ENCODE measurements at places on chromosomes 12 and 14.

- DNase-seq, result no peak
Observed at GRCh38 chr14:69643430-69644200, 32.2 kb downstream of the SUSD6 start.

- no peak for DNase-seq
Observed at GRCh38 chr14:96254687-96255086, 1.3 kb upstream of the BDKRB1 start.

GRCh38 chr12:86186449-86186848, 69.7 kb downstream of the MGAT4C start:
- DNase-seq, result no peak

GRCh38 chr12:70719071-70719470, 81.8 kb upstream of the PTPRB start:
- no peak for DNase-seq

DNA sequence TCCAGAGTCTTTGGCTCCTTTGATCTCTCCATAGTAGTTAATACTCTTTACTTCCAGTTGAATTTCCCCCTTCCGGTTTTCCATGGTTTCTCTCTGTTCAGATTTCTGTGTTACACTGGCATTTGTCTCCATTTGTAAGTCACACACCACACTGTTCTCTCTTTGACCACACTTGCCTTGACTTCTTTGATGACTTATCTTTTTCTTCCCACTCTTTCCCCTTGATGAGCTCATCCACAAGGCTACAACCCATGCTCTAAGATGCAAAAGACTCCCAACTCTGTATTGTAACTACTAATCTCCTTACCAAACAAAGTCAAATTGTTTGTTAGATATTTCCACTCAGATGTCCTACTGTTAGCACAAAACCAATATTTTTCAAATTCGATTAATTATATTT, 242.7 kb upstream of the E2F7 start:
- no peak for DNase-seq

DNA sequence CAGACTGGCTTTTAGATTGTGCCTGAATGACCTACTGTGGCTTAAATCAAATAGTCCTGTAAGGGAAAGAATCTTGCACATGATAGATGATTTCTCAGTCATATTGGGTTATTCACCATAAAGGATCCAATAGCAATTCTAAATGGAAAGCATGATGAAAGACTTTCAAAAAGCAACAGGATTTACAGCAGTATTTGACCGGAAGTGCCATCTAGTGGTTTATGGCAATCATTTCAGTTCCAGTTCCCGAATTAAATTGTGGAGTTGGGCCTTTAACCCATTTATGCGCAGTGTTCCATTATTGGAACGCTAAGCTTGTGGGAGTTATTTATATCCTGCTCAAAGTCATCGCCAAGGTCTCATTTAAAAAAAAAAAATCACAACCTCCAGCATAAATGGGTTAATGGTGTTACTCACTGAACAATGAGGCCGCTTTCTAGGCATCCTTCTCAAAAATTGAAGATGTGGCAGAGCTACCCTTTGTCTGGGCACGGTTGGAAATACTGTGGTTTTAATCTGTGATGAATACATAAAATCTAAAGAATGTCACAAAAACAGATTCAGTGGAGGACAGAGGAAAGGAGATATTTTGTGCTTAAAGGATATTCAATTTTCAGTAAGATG, 60.8 kb upstream of the REP15 start:
- DNase-seq, result no peak

GRCh38 chr12:81819991-81820633, 61.0 kb upstream of the PPFIA2 start:
- no peak for DNase-seq

DNA sequence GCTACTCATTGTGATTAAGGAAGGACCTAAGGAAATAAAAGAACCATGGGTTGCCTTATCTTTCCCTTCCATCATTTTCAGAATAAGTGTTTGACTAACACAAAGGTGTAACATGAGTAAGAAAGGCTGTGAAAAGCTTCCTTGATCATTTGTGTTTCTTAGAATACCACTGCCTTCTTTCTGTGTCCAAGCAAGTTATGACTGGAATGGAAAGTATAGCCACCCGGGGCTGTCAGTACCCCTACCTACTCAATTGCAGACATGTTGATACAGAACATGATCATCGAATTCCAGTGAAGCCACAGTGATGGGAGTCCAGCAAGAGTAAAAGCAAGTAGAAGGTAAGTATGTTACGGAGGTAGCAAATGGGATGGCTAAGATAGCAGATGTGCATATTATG, 209.8 kb downstream of the PELI2 start:
- DNase-seq, result no peak

DNA sequence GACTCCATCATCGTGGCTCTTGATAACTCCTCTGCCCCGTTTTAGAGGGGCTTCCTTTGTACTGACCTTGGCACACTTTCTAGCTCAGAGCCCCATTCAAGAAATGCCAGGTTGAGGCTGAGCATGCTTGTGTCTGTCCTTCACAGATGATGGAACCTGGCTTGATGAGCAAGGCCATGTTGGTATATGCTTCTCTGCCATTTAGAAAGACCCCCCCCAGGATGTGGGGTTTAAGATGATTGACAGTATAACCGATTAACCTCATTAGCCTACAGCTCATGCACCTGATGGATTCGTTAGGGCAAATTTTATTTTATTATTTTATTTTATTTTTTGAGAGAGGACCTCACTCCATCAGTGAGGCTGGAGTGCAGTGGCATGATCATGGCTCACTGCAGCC, 21.0 kb downstream of the BATF start:
- DNase-seq, result no peak

GRCh38 chr12:873954-874353, 75.5 kb downstream of the RAD52 start:
- no peak for DNase-seq

DNA sequence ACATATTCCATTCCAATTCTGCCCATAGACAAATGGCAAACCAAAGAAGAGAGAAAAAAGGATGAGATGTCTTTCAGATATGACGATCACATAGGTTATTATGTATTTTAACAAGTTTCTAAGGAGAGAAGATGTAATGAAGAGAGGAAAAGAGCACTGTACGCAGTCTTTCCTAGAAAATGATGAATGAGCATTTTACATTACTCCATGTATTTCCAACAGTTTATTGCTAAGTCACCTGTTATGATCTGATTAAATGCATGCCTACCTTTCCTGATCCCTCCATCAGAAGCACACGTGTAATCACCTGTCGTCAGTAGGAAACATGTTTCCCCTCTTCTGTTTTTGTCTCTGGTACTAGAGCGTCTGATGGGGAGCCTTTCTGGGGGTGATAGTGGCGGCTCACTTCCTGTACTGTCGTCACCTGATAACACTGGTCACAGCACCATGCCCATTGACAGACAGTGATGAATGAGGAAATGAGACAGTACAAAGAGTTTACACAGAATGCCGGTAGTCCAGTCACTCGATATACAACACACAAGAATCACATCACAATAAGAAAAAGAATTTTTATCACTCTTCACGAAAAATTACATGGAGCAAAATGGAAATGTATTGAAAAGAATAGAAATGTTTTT, 161.6 kb downstream of the KCNC2 start:
- no peak for DNase-seq

- no peak for DNase-seq
Observed at GRCh38 chr12:121397521-121397920, 2.4 kb upstream of the RNF34 start.

Data from activated CD8-positive, alpha-beta T cell treated with anti-CD3 and anti-CD28 coated beads, Interleukin-2, amount 10 ng/mL, durations not matched to agents 7 days and 5 days (primary cell).